ENCODE measurements at places on chromosomes 7 and 10.

DNA sequence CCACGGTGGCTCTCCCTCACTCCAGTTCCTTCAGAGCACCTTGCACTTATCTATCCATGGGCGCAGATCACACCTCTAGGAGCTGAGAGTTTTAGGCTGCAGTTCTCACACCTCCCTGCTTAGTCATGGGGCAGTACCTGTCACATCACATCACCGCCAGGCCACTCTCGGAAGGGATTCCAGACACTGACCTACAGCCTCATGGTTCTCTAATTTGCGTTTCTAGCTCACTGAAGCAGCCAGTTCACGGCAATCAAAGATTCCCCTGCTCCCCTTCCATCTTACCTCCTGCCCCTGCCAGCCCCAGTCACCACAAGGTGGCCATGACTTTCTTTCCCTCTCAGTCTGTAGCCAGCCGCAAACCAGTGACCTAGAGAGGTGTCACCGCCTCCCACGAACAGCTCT lies 34.2 kb downstream of the ADRB1 start:
- no peak for DNase-seq

GRCh38 chr7:133391206-133391605 lies 138.3 kb downstream of the EXOC4 start:
- DNase-seq: no peak

- DNase-seq: no peak
These were observed 56.7 kb upstream of the EN2 start for GRCh38 chr7:155401231-155401630.

GRCh38 chr7:70793821-70794220 lies 338.1 kb upstream of the GALNT17 start:
- no peak for DNase-seq

DNA sequence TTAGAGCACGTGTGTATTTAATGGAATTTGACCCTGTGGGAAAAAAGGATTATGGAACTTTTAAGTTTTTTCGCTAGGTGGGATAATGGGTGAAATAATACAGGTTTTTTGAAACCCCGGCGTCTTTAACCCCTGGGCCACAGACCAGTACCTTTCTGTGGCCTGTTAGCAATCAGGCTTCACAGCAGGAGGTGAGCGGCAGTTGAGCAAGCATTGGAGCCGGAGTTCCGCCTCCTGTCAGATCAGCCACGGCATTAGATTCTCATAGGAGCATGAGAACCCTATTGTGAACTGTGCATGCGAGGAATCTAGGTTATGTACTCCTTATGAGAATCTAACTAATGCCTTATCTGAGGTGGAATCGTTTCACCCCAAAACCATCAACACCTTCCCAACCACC lies 28.6 kb downstream of the WAC start:
- no peak for DNase-seq
